ENCODE measurements at places on chromosomes 11 and 22.

DNA sequence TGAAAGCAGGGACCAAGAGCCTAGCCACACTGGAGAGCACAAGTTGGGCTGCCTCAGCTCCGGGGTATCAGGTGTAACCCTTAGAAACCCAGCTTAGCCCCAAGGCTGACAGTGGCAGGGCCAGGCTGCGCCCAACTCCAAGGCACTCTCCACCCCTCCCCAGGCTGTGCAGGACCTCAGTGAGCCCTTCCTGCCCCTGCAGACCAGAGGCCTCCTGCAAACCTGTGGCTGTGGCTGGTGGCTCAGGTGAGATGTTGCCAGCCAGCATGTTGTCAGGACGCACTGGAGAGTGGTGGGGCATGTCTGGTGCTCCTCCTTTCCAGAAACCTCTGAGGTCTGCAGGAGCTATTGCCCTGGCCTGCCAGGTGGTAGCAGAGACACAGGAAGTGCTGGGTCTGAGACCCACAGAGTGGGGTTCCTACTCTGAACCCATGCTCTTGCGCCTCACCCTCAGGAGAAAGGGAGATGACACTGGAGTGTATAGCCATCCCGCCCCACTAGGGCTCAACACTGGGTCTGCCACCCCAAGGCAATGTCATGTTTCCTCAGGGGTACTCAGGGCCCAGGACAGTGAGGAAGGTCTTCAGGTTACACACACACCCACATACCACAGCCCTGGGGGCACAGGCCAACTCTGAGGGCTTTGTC, 2.4 kb upstream of the SCARF2 start:
- no peak for DNase-seq

GRCh38 chr11:11036848-11037732, 179.2 kb upstream of the ZBED5 start:
- DNase-seq: peak; percentile 74

DNA sequence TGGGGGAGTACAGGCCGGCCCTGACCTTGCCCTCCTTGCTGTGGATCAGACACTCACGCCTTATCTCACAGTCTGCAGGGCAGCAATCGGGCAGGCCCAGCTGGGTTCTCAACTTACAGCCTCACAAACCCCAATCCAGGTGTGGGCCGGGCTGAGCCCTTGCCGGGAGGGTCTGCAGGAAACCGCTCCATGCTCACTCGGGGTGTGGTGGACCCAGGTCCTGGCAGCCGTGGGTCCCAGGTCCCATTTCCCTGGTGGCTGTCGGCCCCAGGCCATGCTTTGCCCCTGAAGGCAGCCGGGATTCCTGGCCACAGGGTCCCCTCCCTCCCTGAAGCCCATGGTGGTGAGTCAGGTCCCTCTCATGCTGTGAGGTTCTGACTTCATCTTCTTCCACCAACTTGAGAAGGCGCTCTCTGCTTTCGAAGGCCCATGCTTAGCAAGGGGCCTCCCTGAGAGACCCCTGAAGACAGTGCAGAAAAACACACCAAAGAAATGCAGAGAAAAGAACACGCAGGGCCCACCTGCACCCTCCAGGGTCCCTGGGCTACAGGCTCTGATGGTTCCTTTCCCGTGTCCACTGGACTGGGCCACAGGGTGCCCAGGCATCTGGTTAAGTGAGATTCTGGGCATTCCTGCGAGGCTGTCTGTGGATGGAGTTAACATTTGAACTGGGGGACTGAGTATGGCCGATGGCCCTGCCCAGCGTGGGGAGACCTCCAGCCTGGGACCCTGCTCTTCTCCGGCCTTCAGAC, 588.2 kb downstream of the BRD1 start:
- no peak for DNase-seq

DNA sequence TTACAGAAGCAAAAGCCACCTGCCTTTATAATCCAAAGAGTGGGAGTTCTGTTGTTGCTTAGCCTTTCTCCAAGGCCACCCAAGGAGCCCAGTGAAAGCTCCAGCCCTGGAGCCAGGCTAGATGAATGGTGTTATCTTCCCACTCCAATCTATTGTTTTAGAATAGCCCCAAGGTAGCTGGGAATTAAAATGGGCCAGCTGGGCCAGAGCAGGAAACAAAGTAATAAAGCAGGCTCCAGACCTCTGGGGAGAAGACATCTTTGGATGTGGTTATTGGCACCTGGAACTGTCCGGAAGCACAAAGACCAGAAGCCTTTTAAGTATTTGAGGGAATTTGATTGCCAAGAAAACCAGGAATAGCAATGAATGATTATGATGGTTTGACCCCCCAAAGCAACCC, 8.8 kb downstream of the C11orf96 start:
- DNase-seq: no peak

DNA sequence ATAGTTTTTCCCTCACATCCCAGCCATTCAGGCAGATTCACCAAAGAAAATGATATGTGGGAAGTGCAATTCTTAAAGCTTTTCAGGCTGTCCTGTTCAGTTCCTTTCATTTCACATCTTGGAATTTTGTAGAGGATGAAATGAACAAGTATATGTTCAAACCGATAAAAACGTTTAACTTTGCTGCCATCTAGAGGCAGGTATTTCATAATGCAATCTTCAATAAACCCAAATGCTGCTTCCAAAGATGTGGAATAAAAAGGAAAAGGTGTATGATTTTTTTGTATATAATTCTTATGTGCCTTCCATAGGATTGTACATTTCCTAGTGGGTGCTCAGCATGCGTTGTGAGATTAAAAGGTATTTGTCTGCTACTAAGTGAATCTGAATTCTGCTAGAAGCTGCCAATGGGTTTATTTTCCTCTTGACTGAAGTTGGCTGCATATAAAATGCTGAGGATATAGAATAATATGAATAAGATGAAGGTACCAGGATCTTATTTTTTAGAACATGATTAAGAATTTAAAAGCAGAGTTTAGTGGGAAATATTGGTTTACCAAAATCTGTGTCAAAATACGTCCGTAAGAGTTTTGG, 199.3 kb downstream of the PGR start:
- DNase-seq: peak; percentile 61

DNA sequence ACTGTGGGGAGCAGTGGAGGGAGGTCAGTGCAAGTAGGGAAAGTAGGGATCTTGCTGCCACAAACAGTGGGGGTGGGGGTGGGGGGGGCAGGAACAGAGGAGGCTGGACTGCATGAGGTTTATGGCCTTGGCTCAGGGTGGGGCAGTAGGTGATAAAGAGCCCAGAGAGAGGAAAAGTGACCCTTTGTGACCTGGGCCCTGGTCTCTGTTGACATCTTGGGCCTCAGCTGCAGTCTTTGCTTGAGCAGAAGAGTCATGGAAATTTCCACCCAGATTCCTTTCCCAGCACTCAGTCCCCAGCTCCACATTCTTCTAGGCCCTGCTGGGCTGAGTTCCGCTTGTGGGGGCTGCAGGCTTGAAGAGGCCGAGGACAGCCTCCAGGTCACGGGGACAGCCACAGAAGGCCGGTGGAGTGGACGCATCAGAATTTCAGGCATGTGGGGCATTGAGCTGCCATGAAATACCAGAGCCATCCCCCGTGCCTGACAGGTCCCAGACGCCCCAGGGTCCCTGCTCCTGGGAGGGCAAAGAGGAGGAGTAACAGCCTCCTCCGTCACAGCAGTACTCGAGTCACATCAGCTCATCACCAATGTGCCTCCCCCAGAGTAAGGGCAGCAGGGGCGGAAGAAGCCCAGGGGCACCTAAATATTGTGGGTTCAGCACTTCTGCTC, 9.7 kb upstream of the MALAT1 start:
- no peak for DNase-seq

DNA sequence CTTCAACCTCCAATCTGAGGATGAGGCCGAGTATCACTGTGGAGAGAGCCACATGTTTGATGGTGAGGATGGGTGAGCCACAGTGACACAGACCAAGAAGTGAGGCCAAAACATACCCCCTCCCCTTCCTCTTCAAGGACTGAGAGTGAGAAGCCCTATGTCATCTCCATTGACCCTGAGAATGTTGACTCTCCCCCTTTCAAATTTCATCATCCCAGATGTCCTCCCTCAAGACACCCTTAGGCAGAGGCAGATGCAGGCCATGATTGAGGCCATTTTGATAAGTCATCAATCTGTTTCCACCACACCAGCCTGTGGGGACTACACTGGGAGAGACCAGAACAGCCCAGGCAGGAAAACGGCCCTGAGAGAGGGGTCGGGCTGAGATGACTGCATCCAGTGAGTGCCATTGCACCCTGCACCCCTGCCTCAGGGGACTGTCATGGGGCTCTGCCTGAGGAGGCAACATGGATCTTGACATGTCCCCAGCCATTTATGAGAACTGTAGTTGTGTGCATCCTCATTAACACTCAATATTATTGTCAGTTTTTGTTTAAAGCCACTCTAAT, 84.2 kb upstream of the IGLL5 start:
- no peak for DNase-seq

GRCh38 chr22:30386608-30386959, 627 bp downstream of the RNF215 start:
- DNase-seq: no peak

DNA sequence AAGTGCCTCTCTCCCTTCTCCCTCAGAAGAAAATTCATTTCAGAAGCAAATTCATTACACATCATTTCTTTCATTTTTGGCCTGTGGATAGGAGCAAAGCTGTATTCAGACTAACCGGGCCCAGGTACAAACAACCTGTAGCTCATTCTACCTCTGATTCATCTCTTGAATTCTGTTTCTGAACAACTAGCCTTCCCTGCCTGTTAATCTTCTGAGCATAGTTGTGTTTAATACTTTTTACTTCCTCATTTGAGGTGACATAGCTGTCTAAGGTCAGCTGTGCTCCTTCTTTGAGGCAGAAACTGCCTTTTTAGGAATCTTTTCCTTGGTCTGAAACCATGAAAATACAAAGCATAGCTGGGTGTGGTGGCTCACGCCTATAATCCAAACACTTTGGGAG, 12.6 kb upstream of the IL18BP start:
- no peak for DNase-seq

- DNase-seq: no peak
These were observed 42.1 kb upstream of the LARGE1 start for GRCh38 chr22:33962409-33962808.

DNA sequence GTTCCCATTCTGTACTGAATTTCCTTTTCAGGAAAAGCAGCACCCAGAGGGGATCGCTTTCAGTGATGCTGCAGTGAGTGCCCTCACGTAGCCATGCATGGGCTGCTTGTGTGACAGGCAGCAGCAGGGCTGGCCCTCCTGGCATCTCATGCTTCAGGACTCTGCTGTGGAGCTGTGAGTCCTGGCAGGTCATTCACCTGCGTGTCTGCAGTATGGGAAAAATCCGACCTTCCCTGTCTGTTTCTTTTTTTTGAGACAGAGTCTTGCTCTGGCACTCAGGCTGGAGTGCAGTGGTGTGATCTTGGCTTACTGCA, 13.4 kb downstream of the GLB1L2 start:
- DNase-seq: no peak

- DNase-seq: no peak
These were observed 36.4 kb upstream of the TPBGL start for GRCh38 chr11:75204012-75204674.

GRCh38 chr22:24564376-24565058, 8.7 kb downstream of the SNRPD3 start:
- DNase-seq: no peak

- no peak for DNase-seq
These were observed 553.7 kb downstream of the MN1 start for GRCh38 chr22:27247701-27248434.

DNA sequence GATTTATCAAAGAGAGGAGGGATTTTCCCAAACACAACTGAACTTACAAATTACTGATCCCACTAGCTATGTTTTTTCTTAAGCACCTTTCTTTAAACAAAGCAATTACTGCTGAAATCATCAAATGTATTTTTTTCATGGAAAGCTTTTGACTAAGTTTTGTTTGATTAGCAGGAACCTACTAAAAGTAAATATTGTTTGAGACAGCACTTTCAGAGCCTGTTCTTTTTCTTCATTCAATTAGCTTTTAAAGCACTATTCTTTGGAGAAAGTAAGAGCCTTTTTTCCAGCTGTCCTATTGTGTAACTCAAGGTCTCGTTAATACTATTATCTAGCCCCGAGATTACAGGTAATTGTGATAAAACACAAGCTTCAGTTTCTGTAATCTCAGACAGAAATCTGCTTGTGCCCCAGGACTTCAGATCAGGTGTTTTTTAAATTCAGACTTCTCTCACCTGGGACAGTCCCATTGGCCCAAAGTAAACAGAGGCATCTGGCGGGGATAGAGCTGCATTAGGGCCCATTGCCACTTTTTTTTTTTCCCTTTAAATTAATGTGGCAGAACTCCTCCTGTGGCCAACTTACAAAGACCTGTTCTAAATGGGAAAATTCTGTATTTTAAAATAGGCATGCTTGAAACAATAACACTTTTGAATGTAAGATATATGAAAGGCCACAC, 11.0 kb downstream of the CSTPP1 start:
- no peak for DNase-seq

DNA sequence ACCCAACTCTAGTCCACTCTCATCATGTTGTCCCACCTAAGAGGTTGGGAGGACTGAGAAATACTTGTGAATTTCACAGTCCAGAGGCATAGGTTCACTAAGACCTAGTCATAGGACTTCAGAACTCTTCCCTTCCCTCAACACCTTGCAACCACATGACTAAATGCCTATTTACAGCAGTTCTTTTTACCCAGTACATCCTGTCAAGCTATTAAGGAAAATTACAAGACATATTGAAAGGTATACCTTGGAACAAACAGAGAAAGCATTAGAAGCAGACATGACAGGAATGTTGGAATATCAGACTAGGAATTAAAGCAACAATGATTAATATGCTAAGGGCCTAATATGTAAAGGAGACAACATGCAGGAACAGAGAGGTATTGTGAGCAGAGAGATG, 563.8 kb upstream of the LRRC4C start:
- DNase-seq: no peak

GRCh38 chr11:122068141-122068540, 47.9 kb downstream of the BLID start:
- DNase-seq: no peak

DNA sequence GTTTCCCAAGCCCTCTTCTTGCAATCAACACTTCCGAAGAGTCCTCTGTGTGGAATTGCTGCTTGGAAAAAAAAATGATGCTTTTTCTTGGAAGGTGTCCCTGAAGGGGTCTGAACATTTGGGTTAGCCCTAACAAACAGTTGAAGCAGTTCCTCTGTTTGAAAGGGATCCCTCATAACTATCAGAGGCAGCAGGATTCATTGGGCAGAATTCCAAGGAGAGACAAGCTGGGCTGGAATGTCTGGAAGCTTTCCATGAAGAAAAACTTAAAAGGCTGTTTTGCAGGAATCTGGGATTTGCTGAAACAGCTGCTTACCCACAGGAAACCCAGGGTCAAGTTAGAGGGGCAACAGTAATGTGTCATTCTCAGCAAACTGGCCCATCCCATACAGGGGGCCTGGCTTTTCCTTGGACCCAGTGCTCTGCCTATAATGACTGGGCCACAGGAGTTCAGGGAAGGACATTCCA, 3.1 kb downstream of the CSNK2A3 start:
- no peak for DNase-seq

Measured in NCI-H345 (cell line).